ENCODE measurements at places on chromosomes 4 and X. TPM values are rescaled to one million over a fixed set of nuclear protein-coding genes. Genes with fewer than 3 reads are reported as not detected.

Gene CSAG1
- not detected for total RNA-seq

Gene NKX3-2
- 0.13 TPM for total RNA-seq

Gene CPLX1
- total RNA-seq: 0.67 TPM

Gene NUDT11
- 39.3 TPM for total RNA-seq

Gene MMGT1
- 20.5 TPM for total RNA-seq

Gene SMARCA5
- total RNA-seq: 107 TPM

Gene TCEAL2
- 15.1 TPM for total RNA-seq

Gene SLC9B1
- total RNA-seq: not detected

Gene TCEANC
- 3.2 TPM for total RNA-seq

DNA sequence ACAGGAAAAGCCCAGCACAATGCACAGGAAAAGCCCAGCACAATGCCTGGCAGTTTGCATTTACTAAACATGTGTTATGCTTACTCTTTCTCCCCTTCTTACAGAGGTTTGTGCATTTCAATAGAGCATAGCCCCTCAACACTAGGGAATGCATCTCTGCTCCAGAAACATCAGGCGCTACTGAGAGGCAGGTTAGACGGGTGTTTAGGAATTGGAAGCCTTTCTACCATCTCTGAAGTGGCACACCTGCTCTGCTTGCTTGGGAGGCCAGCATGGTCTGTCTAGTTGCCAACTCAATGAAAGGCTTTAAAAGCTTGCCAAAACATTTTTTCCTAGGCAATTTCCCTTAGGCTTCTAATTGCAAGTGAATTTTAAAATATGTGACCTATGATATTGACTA, 55.7 kb downstream of the GRID2 start:
- H3K36me3 ChIP-seq: no peaks in the 10 kb centered on the region
- H3K4me1 ChIP-seq: peaks cover 9% of the 10 kb centered on the region
- H3K27me3 ChIP-seq: no peaks in the 10 kb centered on the region

- H3K4me1 ChIP-seq: no peaks in the 10 kb centered on the region
- H3K4me3 ChIP-seq: no peak overlapping the region
- no peak overlapping the region for H3K27ac ChIP-seq
- no peak for DNase-seq
These were observed 29.6 kb downstream of the MED14 start for GRCh38 chrX:40705658-40706312.

- DNase-seq: no peak
- no peak overlapping the region for H3K4me3 ChIP-seq
- H3K27me3 ChIP-seq: no peaks in the 10 kb centered on the region
- H3K4me1 ChIP-seq: no peaks in the 10 kb centered on the region
These were observed 128.9 kb downstream of the REELD1 start for GRCh38 chr4:146343199-146343598.

DNA sequence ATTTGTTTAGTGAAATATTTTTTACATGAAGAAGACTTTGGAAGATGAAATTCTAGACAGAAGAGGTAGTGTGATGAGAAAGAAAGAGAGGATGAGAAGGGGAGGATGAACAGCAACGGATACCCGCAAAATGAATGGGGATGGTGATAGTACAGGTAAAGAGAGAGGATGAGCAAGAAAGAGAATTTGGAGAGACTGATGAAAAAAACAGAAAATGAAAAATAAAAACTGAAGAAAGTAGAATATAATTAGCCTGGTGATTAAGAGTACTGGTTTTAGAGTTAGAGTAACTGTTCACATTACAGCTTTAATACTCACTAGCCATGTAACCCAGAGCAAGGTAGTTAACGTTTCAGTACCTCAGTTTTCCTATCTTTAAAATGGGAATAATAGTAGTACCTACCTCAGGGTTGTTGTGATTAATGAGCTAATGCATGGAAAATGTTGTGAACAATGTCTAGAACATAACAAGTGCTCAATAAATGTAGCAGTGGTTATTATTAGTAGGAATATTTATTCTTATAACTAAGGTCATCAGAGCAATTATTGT, 54.9 kb upstream of the ANTXR2 start:
- no peak for DNase-seq
- no peaks in the 10 kb centered on the region for H3K4me1 ChIP-seq
- H3K36me3 ChIP-seq: no peaks in the 10 kb centered on the region
- H3K27me3 ChIP-seq: no peaks in the 10 kb centered on the region

DNA sequence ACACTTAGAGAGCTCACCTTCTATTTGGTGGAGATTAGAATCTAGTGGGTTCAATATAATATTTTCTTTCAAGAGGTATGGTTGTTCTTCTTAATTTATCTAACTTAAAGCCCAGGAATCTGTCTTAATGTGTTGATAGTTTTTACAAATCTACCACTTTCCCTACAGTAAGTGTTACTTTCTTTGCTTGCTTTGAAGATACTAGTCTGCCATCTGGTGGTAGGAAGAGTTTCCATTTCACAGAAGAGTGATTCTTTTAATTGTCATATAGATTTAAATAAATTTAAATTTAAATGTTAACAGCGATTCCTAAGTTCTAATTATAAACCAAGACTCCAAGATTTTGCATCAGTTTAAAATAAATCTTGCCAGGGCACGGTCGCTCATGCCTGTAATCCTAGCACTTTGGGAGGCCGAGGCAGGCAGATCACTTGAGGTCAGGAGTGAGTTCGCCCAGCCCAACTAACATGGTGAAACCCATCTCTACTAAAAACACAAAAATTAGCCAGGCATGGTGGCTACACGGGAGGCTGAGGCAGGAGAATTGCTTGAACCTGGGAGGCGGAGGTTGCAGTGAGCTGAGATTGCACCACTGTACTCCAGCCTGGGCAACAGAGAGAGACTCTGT, 43.5 kb downstream of the NUDT9 start:
- H3K4me3 ChIP-seq: no peak overlapping the region
- peaks cover 5% of the 10 kb centered on the region for H3K4me1 ChIP-seq
- DNase-seq: no peak

- H3K27ac ChIP-seq: no peak overlapping the region
- no peaks in the 10 kb centered on the region for H3K36me3 ChIP-seq
- H3K27me3 ChIP-seq: no peaks in the 10 kb centered on the region
- H3K4me1 ChIP-seq: no peaks in the 10 kb centered on the region
- DNase-seq: no peak
These were observed 17.8 kb upstream of the ANOS1 start for GRCh38 chrX:8749697-8750096.

GRCh38 chr4:33187035-33187434, 2466.9 kb downstream of the PCDH7 start:
- no peak overlapping the region for H3K4me3 ChIP-seq
- H3K27me3 ChIP-seq: no peaks in the 10 kb centered on the region
- no peaks in the 10 kb centered on the region for H3K4me1 ChIP-seq
- DNase-seq: no peak

DNA sequence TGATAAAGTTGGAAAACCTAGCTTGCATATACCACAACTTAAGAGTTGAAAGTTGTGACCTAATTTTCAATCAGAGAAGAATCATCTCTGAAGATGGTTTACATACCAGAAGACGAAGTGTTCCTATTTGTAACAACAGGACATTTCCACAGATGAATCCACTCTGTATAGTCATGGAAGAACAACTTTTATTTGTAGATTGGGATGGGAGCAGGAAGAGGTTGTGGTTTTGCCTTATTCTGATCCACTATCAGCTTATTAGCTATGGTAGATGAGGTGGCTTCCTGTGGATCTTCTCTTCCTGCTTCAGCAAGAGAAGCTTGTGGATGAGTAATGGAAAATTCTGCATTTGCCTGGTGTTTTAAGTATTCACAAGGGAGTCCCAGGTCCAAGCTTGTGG, 18.6 kb upstream of the SUPT20HL1 start:
- no peaks in the 10 kb centered on the region for H3K27me3 ChIP-seq
- no peaks in the 10 kb centered on the region for H3K36me3 ChIP-seq
- no peak overlapping the region for H3K27ac ChIP-seq
- no peak for DNase-seq
